ENCODE measurements at places on chromosomes 16 and 17.

DNA sequence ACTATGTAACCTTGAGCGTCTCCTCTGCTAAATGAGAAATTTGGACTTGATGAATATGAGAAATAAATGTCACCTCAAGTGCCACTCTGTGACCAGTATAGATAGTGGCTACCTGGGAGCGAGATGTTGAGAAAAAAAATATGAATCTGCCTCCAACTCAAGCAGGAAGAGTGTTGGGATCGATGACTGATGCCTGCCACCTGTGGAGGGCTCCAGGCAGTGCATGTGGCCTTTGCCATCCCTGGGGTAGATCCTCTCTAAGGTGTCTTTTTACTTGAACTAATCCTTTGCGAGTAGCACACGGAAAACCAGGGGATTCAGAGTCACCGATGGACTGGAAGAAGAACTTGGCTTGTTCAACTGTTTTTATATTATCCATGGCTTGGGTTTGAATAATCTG, 9.4 kb downstream of the CCDC182 start:
- DNase-seq = no peak

- DNase-seq = no peak
Observed at GRCh38 chr17:75390982-75391381, 14.5 kb downstream of the GRB2 start.

- no peak for DNase-seq
Observed at GRCh38 chr17:5011928-5012327, 14.2 kb downstream of the KIF1C start.

DNA sequence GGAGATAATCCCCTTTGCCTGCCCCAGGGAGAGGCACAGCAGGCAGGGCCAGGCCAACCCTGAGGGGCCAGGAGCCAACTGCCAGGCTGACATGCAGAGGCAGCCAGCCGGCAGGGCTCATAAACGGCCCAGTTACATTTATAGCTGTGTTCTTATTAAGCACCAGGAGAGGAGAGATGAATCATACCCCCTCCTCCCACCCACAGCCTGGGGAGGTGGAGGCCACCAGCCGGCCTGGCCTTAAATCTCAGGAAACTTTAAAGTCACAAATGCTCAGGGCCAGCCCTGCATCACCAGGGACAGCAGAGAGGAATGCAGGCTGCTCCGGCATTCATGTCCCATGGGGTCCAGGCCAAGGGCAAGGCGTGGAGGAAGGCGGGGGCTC, 177.2 kb downstream of the TMEM132E start:
- no peak for DNase-seq

DNA sequence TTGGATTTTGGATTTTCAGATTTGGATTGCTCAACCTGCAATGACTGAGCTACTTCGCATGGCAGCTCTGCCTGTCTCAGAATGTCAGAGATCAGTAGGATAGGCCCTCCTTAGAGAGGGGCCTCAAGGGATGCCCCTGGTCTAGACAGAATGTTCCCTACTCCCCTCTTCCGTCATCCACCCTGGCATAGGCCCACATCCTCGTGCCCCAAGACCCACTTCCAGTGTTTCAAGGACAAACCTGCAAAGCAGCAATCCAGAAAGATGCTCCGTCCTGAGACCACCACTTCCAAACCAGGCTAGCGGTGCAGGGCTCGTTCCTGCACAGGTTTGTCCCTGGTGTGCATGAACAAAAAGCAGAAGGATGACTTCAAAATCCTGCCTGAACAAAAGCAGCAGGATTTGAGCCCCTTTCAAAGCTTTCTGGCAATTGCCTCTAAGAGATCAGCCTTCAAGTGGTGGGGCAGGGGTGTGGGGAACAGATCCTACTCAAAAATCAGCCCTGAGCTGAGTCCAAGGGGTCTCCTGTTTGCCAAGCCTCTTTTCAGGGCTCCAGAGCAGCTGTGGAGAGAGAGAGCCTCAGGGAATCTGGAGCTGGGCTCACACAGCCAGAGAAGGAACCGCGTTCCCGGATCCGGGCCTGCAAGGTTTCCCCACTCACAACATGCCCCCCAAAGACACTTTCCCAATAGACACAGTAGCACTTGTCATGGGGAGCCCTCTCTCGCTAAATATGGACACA, 121.1 kb downstream of the SOCS1 start:
- no peak for DNase-seq

DNA sequence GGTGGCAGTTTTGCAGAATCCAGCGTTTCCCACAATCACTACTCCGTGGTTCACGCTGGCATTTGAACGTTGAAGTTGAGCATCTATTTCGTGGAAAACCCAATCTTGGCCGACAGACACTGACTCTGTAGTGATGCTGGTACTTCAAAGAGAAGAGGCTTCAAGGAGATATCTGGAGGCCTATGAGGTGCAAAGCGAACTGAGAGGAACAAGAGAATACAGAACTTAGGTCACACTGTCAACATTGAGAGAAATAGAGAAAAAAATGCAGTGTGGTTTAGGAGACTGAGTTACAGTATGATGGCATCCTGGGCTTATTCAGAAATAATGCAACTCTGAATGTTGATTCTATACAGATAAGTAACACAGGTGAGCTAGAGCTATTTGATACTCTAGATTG, 16.0 kb downstream of the CCL16 start:
- no peak for DNase-seq

DNA sequence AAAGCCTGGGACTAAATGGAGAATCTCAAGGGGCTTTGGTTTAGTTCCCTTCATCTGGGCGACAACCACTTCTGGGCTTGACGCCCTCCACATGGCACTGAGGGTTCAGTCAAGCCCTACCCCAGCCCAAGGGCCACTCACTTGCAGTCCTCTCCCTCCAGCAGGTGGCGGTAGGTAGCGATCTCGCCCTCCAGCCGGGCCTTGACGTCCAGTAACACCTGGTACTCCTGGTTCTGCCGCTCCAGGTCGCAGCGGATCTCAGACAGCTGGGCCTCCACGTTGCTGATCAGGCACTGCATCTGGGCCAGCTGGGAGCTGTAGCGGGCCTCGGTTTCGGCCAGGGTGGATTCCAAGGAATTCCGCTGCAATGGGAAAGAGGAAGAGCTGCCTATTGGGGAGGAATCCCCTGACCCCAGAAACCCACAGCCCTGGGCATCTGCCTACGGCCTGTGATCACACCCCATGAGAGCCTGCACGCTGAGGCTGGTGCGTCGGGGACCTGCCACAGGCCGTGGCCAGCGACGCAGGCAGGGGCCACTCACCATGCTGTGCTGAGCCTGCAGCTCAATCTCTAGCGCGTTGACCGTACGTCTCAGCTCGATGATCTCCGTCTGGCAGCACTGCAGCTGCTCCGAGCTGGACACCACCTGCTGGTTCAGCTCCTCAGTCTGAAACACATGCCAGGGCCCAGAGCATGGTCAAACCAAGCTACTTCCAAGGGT, 2.7 kb downstream of the KRT36 start:
- no peak for DNase-seq

DNA sequence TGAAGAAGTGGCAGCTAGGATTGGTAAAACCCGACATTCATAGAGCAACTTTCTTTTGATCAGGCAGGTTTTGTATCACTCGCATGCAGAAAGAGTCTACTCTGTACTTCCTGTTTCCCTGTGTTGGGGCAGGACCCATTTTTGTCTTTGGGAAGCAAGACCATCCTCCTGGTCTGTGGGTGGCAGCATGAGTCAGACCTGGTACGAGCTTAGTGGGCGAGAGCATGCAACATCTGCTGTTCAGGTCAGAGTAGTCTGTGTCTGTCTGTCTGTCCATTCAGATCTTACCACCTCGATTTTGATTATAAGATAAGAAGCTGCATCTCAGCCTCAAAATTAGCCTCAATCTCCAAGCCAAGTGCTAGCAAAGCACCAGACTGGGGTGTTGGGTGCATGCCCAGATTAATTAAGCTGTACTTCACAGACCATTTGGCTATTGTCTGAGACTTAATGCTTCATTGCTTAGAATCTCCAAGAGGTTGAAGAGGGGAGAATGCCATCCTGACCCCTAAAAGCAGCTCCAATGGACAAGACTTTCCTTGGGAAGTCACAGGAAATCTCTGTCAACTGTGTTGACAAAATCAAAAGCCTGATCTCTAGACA, 110.9 kb downstream of the XYLT1 start:
- DNase-seq = no peak

DNA sequence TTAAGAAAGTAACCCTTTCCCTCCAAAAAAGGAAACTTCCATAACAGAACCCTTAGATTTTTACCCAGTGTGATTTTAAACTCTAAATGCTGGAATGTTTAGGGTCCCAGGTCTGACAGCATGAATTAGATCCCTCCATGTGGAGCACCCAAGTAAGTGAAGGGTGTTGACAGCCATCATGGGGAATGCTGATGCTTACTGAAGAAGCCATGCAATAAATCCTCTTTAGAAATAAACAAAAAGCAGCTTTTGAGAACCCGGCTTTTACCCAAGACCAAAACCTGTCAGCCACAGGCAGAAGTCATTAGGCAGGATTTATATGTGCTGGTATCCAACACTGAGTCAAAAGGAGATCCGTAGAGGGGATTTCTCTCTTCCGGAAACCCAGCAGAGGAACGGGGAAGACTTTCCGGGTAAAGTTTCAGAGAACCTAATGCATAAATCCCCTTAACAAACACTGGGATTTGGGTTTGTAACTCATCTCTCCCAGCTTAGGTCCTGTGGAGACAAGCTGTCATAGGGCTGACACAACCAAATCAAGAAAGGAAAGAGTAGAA, 287.5 kb downstream of the IRX3 start:
- DNase-seq = no peak

DNA sequence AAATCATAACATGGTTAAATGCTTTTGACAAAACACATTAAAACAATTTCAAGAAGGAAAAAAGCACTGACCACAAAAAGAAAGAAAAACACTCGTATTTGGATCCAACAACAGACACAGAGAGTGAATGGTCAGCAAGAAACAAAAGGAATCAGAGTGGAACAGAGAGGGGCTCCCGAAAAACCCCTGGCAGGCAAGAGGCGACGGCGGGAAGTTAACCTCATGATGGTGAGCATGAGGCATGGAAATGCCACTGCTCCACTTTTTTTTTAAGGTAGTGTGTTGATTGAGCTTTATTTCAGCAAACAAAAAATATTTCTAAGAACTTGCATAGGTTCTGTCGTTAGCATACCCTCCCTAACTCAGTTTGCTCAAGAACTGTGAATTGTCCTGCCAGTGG, 32.1 kb upstream of the ST6GALNAC1 start:
- DNase-seq = no peak

DNA sequence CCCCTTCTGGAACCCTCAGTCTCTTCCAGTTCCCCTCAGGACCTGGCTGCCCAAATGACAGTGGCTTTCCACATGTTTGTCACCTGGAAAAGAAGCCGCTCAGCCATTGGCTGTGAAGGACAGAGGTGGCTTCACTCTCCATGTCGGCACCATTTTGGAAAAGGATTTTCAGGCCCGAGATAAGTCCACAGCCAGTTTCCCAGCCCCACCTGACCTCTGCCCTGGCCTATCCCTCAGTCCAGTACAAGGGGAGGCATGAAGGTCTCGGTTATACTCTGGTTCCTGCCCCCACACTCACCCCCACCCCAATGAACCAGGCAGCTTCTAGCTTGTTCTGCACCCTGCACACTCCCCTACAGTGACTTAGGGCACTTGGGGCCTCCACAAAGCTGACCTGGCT, 15.2 kb downstream of the AOC3 start:
- no peak for DNase-seq

DNA sequence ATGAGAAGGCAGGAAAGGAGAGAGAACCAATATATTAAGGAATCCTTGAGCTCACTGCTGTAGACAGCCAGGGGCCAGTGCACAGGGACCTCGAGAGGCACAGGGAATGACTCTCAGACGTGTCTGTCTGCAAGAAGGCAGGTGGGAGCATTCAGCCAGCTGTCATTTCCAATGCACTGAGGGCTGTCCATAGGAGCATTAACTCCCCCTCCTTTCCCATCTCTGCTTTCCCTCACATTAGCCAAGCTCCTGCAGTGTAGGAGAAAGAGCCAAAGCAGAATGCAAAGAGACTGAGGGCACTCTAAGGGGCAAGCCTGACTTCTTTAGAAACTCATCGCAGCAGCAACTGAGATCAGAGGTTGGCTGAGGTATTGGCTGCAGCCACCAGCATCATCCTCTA, 218.3 kb downstream of the CDH13 start:
- DNase-seq = no peak

GRCh38 chr17:57264250-57264649, 7.9 kb downstream of the MSI2 start:
- no peak for DNase-seq

DNA sequence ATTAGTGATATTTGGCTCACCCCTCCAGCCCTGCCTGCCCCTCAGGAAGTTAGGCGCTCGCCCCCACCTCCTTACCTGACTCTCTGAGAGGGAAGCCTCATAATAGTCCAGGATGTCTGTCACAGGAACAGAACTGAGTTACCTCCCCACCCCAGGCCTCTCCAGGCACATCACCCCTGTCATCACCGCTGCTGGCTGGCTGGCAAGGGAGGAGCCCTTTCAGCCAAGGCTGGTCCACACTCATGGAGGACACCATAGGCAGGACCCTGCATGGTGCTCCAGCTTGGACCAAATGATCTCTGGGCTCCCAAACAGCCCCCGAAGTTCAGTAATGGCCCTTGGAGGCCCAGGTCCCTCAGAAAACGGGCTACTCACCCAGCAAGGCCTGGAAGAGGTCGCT, 1.5 kb downstream of the DLG4 start:
- DNase-seq = no peak
